ENCODE measurements at places on chromosomes 5 and 9.

DNA sequence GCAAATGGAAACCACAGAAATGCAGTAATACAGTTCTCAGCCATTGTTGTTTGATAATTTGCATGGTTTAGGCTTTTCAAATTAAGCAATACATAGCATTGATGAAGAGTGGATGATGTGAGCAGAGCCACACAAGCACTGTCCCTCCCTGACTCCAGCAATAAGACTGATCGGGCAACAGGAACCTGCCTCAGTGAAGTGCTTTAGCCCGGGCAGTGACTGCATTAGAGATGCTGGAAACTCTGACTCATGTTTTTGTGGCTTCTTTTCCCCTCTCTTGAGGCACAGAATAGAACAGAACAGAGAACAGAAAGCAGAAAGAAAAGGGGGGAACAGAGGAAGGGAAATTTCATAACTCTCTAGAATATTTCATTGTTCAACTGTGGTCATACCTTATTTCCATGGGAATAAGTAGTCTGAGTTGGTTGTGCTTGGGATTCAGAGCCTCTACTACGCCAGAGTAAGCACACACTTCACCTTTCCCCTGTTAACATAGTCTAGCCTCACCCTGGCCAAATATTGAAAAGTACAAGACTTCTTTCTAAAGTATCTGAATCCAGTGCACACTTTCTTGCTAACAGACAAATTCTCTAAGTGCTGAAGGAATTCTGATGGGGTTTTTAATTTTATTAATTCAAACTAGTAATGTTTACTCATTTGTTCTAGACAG, 164.8 kb upstream of the VCAN start:
- no peak for DNase-seq

- DNase-seq = no peak
Observed at GRCh38 chr5:44565360-44565759, 176.1 kb upstream of the FGF10 start.

GRCh38 chr9:127535834-127536233, 76.2 kb upstream of the STXBP1 start:
- no peak for DNase-seq

GRCh38 chr5:78345485-78345884, 14.9 kb upstream of the SCAMP1 start:
- DNase-seq = no peak

- DNase-seq = no peak
Observed at GRCh38 chr9:75889577-75889976, 896 bp upstream of the PCSK5 start.

DNA sequence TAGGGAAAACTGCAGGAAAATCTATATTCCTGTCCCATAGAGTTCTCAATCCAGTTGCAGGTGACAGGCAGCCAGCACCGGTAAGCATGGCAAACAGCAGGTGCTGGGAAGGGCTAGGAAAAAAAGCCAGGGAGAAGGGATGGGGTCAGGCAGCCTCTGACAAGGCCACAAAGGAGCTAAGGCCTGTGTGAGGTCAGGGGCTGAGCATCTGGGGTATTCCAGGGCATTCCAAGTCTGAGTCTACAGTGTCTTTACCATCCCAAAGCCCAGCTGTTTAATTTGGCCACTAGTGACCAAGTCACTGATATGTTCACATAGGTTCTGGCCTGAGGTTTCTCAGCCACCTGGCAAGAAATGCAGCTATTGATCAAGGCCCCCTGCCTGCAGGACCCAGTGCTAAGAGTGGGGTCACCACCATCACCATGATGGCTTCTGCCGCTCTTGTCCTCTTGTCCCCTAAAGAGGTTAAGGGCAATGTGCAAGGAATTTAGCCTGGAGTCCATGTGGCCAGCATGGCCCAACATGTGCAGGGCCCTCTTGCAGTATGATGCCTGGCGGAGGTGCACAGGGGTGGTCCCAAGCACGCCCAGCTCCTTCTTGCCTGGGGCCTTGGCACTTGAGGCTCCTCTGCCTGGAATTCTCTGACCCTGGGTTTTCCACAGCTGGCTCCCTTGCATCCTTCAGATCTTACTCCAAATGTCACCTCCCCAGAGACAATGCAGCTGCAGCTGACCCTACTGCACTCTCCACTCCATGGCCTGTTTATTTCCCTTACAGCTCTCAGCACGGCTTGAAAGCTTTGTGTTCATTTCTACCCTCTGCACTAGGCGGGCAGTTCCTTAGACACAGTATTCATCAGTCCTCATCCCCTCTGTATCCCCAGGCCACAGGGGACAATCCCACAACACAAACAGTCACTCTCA, 213.1 kb downstream of the MSX2 start:
- DNase-seq = no peak

DNA sequence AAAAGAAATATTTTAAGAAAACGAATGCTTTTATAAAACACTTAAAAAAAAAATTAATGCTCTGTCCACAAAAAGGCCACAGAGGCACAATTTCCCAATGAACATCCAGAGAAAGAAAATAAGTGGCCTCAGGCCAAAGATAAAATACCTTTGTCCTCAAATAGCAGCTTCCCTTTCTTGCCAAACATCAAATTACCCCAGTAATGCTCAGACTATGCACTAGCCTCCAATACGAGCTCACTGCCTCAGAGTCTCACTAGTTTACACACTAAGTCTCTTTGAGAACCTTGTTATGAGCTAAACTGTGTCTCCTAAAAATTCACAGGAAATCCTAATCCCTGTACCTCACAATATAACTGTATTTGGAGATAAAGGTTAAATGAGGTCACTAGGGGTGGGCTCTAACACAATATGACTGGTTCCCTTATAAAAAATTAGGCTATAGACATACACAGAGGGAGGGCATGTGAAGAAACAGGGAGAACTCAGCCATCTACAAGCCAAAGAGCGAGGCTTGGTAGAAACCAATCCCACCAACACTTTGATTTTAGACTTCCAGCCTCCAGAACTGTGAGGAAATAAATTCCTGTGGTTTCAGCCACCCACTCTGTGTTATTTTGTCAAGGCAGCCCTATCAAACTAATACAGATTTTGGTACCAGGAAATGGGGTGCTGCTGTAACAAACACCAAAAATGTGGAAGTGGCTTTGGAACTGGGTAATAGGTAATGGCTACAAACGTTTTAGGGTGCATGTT, 4.4 kb downstream of the MPDZ start:
- DNase-seq = no peak

DNA sequence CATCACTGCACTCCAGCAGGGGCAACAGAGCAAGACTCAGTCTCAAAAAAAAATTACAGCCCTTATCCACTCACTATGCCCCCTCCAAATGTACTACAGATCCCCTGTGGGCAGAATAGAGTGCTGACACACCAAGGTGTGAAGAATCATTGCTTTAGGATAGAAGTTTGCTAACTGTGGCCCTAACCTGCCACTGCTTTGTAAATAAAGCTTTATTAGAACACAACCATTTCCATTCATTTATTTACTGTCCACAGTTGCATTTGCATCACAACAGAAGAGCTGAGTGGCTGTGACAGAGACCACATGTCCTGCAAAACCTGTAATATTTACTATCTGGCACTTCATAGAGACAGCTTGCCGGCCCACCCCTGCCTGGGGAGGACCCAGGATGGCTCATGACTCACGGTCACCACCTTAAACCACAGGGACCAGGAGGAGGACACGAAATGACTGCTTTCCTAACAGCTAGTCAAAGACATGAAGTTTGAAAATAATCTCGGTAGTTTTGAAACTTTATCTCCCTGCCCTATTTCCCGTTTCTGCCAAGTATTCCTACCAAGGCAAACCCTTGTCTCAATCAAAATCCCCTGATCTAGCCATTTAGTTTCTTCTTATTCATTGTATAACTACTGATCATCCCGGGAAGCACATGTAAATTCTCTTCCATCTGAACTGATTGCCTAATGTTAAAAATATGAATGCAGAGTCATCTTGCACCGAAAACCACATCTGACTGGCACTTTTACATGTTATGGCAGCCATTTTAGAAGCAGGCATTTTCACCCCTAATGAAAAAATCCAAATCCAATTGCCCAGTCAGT, 206.1 kb downstream of the SLIT3 start:
- no peak for DNase-seq

GRCh38 chr5:89208811-89209210, 325.8 kb upstream of the MEF2C start:
- no peak for DNase-seq

DNA sequence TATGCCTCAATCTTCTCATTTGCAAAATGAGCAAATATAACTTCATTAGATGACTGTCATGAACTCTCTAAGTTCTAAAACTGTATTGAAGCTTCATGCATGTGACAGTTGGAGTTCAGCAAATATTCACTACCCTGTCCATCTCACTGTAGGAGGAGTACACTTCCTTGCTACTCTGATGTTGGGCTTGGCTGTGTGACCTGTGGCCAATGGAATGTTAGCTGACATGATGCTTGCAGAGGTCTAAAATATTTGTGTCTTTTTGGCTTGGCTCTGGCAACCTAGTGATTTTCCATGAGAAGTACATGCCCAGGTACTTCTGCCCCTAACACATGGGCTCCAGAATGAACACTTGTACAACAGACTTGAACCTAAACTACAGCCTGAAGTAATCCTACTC, 203.1 kb upstream of the ANKH start:
- DNase-seq = no peak

GRCh38 chr5:11904265-11904906, at the start of gene CTNND2:
Gene CTNND2 (minus strand): TSS chr5:11904446. CDS start chr5:11903853, 593 bp downstream.
- DNase-seq = no peak

GRCh38 chr5:27598576-27598975, 560.2 kb upstream of the CDH9 start:
- no peak for DNase-seq

- DNase-seq = no peak
Observed at GRCh38 chr9:20041697-20042081, 252.9 kb upstream of the SLC24A2 start.

GRCh38 chr9:132804576-132805295, 73.3 kb downstream of the AK8 start:
- no peak for DNase-seq

DNA sequence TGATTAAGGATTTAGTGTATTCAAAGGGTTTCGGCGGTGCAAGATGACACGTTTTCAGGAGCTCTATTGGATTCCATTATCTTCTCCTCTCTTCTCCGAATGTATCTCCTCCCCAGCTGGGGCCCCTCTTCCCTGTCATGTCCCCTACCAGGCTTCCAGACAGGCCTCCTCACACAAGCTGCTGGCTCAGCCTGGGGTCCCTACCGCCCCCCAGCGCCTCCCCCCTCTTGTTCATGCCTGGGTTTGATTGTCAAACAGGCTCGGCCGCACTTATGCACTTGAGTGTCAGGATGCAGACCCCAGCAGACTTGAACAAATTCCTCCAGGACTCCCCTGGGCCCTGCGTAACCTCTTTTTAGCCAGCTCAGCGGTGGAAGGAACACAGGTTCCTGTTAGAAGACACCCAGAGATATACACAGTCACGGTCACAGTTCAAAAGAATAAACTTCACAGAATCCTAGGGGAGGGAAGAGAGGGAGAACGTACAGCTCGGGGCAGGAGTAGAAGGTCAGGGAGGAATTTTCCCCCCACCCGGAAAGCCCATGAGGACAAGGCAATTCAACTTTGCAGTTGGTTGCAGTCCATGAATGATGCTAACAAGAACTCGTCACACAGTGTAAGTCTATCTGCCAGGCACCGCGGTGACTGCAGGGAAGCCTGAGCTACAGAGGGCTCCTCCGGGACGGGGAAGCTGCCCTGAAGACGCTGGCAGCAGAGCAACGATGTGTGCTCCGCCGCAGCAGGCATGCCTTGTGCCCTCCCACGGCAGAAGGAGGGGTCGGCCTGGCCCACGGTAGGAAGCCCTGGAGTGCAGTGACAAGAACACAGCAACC, 560.0 kb downstream of the BNC2 start:
- DNase-seq = no peak

GRCh38 chr9:38107811-38108304, 38.8 kb upstream of the SHB start:
- no peak for DNase-seq

- no peak for DNase-seq
Observed at GRCh38 chr5:23507278-23507685, at the start of gene PRDM9. Gene PRDM9 (plus strand): TSS chr5:23507609. CDS start chr5:23509034, 1,425 bp downstream.

GRCh38 chr9:79471580-79472543, 99.9 kb upstream of the TLE4 start:
- DNase-seq = no peak

GRCh38 chr9:7570107-7570720, 229.4 kb downstream of the DMAC1 start:
- DNase-seq = peak; percentile 59
